GM23248 (cell line): ENCODE measurements at places on chromosomes 7 and 10. TPM values are rescaled to one million over a fixed set of nuclear protein-coding genes. Genes with fewer than 3 reads are reported as not detected.

Gene NCAPG2
- total RNA-seq, result 15.6 and 15.7 TPM in 2 replicates

Gene TNRC18
- total RNA-seq, result 47.4 and 51.8 TPM in 2 replicates

Gene DOCK1
- total RNA-seq, result 39.1 and 45.6 TPM in 2 replicates

Gene SPDYE2B
- total RNA-seq, result not detected in 2 replicates

Gene CFAP70
- 0.38 and 0.43 TPM in 2 replicates for total RNA-seq

Gene CPA2
- not detected in 2 replicates for total RNA-seq

Gene HOXA3
- total RNA-seq, result 0.63 and 2.1 TPM in 2 replicates

Gene CBX3
- total RNA-seq, result 109 and 122 TPM in 2 replicates

Gene CYP3A4
- not detected in 2 replicates for total RNA-seq

DNA sequence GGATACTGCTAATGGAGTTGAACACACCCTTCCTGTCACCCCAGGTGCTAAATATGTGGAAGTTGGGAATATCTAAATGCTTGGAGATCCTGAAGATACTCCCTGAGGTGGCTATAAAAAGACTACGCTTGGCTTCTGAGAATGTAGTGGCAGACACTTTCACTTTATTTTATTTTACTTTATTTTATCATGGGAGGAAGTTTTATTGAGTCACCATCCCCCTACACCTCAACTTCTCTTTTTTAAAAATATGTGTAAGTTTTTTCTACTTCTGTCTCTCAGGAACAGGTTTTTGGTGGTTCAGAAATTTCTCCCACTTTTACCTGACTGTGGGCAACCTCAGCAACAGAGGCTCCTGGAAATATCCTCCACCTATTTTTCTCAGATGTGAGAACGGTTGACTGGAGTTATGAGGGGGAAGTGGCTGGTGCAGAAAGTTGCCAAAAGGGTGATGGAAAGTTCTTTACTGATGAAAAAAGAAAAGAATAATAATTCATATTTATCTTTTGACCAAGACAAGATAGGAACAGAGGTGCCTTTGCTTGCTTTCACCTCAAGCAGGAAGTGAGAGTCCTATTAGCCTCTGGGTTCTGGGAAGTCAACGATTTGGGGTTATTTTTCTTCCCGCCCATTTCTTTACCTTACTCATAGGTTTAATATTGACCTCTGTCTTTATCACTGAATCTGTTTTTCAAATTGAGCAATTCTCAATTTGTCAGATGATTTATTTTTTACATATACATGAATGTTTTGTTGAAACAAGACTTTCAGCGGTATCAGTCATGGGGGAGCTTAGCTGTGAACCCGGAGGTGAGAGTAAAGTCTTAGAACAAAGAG lies 103.6 kb downstream of the AHR start:
- no peak for DNase-seq

DNA sequence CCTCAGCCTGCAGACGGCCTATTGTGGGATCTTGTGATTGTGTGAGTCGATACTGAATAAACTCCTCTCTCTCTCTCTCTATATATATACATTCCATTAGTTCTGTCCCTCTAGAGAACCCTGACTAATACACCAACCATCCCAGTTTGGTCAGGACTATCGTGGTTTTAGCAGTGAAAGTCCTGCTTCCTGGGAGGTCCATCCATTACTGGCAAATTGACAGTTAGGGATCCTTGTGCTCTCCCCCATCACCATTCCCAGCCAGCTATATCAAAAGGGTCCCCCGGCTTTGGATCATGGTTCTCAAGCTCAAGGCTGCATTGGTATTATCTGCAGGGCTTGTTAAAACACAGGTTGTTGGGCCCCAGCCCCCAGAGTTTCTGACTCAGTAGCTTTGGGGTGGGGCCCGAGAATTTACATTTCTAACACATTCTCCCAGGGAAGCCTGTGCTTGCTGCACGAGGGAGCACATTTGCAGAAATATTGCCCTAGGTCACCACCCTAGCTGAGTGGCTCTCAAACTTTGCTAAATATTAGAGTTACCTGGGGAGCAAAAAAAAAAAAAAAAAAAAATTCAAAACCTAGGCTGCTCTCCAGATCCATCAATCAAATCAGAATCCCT lies 899.1 kb upstream of the AUTS2 start:
- peak; percentile 30 for DNase-seq

- DNase-seq, result no peak
Measured at GRCh38 chr10:131129544-131129943, 182.0 kb downstream of the TCERG1L start.

GRCh38 chr10:55398497-55398882 lies 597.5 kb upstream of the PCDH15 start:
- no peak for DNase-seq

DNA sequence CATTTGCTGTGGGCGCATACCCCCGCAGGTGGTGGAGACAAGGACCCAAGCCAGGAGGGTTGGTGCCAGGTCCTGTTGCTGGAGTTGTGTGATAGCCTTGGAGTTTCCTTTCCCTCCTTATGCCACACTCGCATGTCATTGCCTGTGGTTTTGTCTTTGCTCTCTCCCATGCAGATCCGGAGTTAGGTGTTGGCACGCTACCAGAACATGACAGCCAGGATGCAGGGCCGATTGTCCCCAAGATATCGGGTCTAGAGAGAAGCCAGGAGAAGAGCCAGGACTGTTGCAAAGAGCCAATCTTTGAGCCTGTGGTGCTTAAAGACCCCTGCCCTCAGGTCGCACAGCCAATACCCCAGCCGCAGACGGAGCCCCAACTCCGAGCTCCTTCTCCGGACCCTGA lies 369.2 kb upstream of the GALNT17 start:
- DNase-seq, result no peak

- no peak for DNase-seq
Measured at GRCh38 chr10:33818343-33818742, 483.9 kb upstream of the NRP1 start.

DNA sequence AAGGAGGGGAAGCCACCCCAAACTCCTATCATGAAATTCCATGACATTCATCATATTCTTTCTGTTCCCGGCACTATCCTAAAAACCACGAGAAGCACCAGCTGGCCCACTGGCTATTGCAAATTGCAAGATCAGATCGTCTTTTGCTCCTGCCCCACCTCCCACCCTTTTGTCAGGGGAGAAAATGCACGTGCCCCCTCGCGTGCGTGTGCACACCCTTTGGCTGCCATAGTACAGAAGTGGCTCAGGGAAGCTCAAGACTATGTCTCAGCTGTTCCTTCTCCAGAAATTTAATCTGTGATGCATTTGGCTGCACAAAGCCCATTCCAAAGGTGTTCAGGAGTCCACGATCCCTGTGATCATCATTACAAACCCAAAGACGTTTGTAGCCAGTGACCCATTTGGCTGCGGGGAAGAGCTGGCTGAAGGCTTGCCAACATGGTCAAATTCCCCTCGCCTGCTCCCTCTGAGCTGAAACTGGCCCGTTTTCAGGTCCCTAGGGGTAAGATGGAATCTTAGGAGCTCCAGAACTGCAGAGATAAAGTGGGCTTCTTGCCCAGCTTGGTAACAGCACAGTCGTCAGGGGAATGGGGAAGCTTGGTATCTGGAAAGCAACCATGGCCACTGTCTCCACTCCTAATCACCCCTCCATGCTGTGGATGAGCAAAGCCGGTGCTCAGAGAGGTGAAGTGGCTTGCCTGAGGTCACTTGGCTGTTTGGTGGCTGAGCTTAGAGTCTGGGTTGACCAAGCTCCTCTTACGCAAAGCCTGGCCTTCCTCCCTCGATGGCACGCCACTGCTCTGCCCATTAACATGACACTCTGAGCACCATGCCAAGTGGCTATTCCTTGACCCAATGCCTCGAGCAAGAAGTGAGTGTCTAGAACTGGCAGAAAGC lies 155.4 kb downstream of the NEURL1 start:
- peak; percentile 81 for DNase-seq

GRCh38 chr10:3635697-3636096 lies 149.3 kb downstream of the KLF6 start:
- no peak for DNase-seq

GRCh38 chr7:79506481-79506880 lies 53.0 kb upstream of the MAGI2 start:
- DNase-seq, result peak; percentile 27

- no peak for DNase-seq
Measured at GRCh38 chr7:93972029-93972725, 32.0 kb downstream of the BET1 start.

DNA sequence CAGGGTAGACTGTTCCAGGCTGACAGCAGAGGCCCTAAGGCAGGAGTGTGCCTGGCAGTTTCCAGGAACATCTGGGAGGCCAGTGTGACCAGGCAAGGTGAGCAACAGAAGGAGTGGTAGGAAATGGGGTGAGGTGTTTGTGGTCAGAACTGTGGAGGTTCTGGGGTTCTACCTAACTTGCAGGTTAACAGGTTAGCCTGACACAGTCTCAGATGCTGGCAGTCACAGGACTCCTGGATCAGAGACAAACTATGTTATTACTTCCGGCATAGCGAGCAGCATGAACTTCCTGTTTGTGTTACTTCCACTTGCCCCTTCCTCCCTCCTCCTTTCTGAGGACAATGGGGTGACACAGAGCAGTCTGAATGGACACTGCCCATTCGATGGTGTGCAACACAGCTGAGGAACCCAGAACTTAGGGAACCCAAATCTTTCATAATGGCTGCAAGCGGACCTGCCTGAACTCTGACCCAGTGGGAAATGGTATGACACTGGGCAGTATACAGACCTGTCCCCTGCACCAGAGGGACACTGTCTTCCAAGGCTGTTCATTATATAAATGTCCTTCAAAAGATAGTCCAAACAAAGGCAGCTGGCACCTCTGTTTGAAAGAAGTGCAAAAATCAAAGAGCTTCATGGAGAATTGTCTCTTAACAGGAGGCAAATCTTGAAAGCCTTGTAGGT lies 3.9 kb upstream of the SAR1A start:
- no peak for DNase-seq

- DNase-seq, result no peak
Measured at GRCh38 chr7:48366096-48366495, 194.8 kb downstream of the ABCA13 start.

- no peak for DNase-seq
Measured at GRCh38 chr10:6601246-6601805, 21.2 kb upstream of the PRKCQ start.

DNA sequence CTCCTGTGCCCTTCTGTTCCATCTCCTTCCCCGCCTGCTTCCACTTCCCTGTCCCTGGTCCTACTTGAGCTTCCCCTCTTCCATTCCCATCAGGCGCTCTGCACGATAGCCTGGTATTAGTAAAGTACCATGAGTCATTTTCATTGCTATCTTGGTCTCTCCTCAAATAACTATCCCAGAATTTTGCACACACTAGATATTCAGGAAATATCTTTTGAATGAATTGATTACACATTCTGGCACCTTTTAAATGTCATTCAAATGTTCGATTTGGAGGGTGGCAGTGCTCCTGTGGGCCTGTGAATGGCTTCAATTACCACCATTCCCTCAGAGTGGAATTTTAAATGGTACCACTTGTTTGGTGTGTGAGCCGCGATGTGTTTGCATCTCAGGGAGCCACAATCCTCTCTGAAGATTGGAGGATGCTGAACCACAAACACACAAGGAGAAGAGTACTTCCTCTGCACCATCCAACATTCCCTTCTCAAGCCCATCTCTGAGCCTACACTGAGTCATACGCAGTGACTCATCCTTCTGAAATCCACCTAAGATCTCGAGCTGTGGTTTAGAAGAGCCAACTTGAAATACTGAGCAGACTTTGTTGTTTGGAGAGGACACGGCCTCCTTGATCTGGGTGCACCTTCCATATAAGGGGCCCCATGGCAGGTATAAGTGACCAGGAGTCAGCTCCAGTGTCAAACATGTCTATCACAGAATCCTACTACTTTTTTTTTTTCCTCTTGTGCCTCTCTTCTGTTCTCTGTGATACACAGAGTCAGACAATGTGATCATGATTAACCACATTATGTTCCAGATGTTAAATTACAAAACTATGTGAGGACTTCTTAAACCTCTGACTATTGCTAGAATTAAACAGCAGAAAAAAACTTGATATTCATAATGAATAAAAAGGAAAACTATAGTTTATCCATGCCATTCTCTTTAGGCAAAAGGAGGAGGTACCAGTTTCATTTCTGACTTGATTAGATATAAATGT lies 81.9 kb downstream of the BMPER start:
- peak; percentile 98 for DNase-seq

DNA sequence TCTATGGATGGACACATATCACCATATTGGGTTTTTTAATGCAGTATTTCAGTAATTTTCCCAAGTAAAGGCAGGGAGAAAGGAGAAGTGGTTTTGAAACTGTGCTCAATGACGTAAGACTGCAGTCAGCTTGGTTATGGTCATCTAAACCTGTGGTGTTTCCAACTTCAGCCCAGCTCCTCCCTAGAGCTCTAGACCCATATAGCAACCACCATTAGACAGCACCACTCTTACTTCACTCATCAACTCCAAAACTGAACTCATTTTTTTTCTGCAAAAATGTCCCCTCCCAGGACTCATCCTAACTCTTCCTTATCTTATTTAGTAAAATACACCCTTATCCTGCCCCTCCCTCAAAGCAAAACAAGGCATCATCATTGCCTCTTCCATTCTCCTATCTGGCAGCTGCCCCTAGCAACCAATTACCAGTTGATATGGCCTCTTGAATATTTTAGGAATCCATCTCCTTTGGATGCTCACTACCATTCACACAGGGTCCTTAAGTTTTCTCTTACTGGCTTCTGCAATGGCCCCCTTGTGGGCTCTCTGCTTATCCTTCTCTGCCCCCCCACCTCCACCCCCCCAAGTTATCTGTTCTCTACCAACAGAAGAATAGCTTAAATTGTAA lies 1.5 kb upstream of the RALA start:
- DNase-seq, result peak; percentile 76

- DNase-seq, result peak; percentile 32
Measured at GRCh38 chr10:72292223-72292691, 18.5 kb downstream of the DDIT4 start.

- no peak for DNase-seq
Measured at GRCh38 chr10:128400564-128400963, 274.3 kb upstream of the MKI67 start.

DNA sequence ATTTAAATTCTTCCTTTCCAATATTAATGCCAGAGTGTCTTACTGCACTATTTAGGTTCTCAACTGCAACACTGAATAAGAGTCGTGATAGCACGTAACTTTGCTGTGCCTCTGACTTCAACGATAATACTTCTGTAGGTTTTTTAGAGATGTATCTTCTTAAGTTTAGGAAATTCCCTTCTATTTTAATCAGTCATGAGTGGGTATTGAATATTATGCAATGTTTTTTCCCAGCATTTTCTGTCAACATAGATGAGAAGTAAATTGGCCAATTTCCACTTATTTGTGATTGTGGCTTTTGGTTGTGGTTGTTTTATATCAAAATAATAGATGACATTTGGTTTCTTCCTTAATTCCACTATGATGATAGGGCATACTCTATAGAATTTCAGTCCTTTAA lies 6.7 kb upstream of the STK17A start:
- DNase-seq, result no peak

- DNase-seq, result no peak
Measured at GRCh38 chr10:42690449-42691360, 52.3 kb upstream of the ZNF33B start.

DNA sequence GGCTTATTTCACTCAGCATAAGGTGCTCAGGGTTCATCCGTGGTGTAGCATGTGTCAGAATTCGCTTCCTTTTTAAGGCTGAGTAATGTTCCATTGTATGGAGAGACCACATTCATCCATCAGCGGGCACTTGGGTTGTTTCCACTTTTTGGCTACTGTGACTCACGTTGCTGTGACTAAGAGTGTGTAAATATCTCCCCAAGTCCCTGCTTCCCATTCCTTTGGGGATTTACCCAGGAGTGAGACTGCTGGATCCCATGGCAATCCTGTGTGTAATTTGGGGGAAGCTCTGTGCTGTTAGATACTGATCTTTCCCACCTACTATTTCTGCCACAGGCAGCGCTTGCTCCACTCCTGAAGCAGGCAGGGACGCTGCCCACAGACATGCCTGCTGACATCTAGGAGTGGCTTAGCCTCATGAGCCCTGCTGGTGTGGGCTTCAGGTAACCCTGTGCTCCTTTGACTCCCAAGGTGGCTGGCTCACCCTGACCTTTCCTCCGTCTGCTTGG lies 346.0 kb downstream of the FRMD4A start:
- DNase-seq, result peak; percentile 97
